Eye (tissue), 1 donor: ENCODE measurements at places on chromosomes 7 and 10.

- DNase-seq: no peak
Measured at GRCh38 chr10:24465891-24466818, 257.2 kb downstream of the KIAA1217 start.

DNA sequence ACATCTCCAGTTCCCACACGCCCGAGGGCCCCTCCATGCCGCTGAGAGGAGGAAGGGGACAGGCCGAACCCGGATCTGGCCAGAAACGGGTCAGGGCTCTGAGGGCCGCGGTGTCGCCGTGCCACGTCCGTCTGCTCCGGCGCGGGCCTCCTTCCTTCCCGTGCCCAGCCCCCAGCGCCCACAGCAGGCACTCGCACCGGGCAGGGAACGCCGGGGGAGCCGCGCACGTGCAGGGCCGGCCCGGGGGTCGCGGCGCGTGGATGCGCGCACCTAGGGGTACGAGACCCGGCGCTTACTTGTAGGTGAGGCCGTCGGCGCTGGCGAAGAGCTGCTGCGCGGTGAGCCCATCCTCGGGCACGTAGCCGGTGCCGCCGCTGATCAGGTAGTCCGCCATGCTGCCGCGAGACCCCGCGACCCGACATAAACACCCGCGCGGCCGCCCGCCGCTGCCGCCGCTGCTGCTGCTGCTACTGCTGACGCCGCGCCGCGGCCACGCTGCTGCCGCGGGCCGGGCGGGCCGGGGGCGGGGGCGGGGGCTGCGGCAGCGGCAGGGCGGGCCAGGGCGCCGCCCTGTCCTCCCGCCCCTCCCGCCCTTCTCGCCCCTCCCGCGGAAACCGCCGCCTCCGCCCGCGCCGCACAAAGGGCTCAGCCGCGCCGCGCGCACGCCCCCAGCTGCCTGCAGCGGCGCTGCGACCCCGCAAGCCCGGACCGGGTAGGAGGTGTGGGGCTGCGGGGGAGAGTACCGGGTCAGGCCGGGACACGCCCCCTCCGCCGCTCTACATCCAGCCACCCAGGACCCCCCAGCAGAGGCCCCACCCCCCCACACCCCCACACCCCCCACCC lies 4.1 kb downstream of the IMPDH1 start:
- peak; percentile 77 for DNase-seq

GRCh38 chr10:110353244-110354119 lies 48.8 kb upstream of the SMNDC1 start:
- peak; percentile 62 for DNase-seq

DNA sequence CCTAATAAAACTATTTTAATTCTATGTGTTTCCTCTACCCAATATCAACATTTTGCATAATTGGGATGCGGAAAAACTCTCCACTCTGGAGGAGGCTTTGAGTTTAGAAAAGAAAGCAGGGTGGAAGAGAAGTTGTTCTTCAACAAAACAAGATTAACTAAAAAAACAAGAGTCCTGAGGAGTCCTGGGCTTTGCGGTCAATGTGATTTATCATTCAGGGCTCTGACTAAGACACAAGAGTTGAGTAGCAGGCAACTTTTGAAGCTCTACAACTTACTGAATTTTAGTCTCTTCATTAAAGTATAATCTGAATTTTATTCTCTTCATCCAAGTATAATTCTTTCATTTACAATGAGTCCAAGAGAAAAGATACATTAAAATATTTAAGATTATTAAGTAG lies 18.3 kb upstream of the TMEM26 start:
- no peak for DNase-seq

DNA sequence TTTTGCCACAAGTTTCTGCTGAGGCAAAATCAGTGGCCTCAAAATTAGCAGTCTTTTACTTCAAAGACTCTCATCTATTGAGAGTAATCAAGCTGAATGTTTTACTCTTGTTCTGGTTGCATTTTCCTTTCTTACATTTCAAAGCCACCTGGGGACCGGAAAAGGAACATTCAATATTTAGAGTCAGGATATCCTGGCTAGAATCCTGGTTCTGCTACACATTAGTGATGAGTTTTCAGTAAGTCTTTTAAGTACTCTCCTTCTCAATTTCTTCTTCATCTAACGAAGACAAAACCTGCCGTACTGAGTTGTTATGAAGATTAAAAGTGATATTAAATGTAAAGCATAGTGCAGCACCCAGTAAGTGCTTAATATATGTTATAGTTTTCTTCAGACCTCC lies 52.5 kb downstream of the LAMB4 start:
- no peak for DNase-seq

DNA sequence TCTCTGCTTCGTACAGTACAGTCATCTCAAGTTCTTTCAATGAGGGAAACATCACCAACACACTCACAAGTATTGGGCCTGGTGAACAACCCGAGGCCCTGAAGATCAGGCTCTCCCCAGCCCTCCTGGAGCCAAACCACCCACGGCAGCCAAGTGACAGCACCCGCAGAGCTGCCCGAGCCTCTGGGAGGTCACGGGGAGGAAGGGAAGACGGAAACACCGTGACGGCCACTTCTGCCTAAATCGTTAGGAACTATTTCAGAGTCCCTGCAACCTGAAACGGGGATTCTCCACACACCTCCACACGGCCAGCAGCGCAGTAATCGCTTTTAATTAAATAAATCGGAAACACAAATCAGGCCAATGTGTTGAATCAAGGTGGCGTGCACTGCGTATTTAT lies 222.6 kb downstream of the MAD1L1 start:
- DNase-seq: no peak

DNA sequence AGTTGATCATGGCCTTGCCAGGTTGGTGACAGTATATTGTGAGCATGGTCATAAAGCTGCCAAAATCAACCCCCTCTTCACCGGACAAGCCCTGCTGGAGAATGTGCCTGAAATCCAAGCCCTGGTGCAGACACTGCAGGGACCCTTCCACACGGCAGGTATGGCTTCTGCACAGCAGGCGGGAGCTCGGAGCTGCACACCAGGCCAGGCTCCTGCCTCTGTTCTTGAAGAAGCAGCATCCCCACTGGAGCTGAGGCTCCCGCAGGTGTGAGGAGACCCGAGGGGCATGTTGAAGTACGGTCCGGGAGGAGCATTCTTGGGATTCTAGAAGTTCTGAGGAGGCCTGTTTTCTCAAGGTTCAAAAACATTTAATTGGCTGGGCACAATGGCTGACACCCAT lies 12.7 kb downstream of the DHTKD1 start:
- DNase-seq: no peak

DNA sequence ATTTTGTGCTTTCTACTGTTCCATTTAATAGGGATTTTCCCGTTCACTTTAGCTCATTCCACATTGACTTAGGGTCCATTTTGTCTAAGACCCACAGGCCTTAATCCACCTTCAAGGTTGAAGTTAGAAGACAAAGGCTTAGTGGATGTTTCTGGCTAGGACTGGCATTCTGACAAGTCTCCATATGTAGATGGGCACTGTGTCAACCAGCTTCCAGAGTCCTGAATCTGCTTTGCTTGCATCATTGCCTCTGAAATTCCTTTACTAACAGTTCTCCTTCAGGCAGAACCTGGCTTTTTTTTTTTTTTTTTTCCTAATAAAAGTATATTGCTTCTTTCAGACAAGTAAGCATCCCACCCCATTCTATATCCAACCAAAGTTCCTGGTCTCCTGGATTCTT lies 69.6 kb upstream of the PDCD4 start:
- no peak for DNase-seq

DNA sequence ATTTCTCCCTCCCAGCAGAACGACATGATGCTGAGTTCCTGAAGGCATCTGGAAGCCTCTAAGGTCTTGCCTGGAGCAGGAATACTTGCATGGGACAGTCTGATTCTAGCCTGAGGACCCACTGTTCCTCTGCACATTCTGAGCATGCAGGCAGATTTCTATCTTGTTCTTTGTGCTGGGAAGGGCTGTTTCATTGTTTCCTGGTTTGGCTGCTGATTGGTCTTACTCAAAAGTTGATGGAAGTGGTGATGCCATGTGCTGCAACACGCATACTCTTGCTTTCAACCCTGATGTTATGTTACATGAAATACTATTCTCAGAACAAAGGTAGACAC lies 307.0 kb downstream of the GATA3 start:
- DNase-seq: no peak

- no peak for DNase-seq
Measured at GRCh38 chr7:139875821-139876241, 46.8 kb downstream of the TBXAS1 start.

- peak; percentile 68 for DNase-seq
Measured at GRCh38 chr7:30225863-30226613, 58.4 kb upstream of the ZNRF2 start.

DNA sequence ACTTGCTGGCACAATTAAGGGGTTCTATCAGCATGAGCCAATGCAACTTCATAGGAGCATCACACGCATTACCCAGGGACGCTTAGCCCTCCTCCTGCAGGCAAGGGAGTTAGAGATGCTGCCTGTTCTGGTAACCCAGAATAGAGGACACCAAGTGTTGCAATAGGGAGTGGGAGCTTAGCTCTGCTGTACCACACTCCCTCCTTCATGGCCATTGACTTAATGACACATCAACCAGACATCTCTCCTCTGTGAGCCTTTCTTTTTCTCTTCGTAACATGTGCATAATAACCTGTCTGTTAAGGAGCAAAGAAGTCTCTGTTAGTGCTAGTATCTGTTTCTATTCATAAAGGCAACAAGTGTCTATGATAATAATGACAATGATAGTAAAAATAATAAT lies 282.4 kb downstream of the SORCS3 start:
- no peak for DNase-seq

DNA sequence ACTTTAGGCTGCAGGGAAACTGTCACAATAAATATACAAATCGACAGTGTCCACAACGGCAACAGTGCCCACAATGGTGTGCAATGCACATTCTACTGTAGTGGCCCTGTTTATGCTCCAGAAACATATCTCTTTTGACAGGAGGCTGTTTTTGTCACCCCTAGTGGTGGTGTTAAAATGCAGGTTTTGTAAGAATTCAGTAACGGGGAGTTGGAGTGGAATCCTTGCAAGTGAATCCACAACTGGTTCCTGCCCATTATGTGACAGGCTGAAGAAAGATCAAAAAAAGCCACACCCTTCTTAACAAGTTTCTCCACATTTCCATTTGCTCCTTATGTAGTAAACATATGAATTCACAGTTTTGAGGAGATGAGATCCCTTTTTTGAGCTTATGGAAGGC lies 58.5 kb downstream of the BEND7 start:
- no peak for DNase-seq

GRCh38 chr7:28509251-28510025 lies 97.1 kb downstream of the CREB5 start:
- peak; percentile 23 for DNase-seq

DNA sequence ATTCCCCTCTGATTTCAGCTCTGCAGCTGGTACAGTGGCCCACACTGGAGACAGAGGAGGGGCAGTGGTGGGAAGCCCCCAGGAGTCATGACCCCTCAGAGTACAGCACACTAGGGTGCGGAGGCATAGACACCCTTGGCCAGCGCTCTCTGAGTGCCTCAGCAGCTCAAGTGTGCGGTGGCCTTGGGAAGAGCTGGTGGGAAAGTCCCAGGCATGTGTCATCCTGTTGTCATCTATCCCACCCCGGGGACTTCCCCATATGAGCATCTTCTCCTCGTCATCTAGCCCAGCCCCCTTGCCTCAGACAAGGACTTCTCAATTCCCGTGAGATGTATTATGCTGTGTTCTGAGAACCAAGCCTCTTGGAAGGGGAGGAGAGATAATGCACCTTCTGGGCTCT lies 15.6 kb upstream of the PPIF start:
- peak; percentile 78 for DNase-seq

- peak; percentile 21 for DNase-seq
Measured at GRCh38 chr7:36203071-36203790, 50.2 kb downstream of the EEPD1 start.

- DNase-seq: no peak
Measured at GRCh38 chr10:90819911-90820310, 37.9 kb downstream of the HTR7 start.

DNA sequence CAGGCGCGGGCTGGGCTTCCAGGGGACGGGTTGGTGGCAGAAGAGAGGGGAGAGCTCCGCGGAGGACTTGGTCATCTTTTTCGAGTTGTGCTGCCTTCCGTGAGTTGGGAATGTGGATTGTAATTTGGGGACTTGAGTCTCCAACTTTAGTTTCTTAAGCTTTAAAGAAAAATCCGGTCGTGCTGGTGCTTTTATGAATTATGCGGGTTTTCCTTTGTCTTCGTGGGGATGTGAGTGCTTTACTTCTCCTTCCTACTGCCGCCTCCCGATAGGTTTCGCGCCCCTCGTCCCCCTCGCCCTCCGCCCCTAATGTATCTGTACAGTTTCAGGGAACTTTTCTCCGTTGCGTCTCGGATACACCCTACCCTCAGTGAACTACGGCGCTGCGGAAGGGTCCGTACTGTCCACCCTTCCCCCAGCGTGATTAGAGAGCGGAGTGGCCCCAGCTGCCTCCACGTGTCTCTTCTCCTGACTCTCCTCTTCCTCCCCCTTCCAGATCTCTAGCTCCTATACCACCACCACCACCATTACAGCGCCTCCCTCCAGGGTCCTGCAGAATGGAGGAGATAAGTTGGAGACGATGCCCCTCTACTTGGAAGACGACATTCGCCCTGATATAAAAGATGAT lies 649 bp downstream of the SCD start:
- peak; percentile 57 for DNase-seq

- DNase-seq: no peak
Measured at GRCh38 chr7:144709066-144709465, 126.8 kb downstream of the TPK1 start.

DNA sequence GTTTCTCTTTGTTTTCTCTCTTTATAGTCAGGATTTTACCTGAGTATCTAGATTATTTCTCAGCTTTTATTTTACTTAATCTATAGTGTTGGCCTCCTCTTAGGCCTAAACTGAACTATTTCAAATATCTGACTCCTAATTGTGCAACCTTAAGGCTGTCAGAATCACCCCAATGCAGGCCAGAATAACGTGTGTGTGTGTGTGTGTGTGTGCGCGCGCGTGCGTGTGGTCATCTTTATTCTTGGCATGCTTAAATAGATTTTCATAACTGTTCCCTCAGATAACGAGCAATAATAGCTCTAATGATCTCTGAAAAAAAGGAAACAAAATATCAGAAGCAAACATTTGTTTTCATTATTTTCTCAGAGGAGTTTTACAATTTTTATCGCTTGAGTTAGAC lies 92.4 kb downstream of the PCDH15 start:
- peak; percentile 22 for DNase-seq
